ENCODE measurements at places on chromosomes 3 and 15. TPM values are rescaled to one million over a fixed set of nuclear protein-coding genes. Genes with fewer than 3 reads are reported as not detected.

FBN1 gene
- 9.9 TPM for total RNA-seq

SLC2A2 gene
- total RNA-seq = not detected

SCN10A gene
- total RNA-seq = not detected

ROPN1B gene
- total RNA-seq = not detected

EIF4E3 gene
- 3.9 TPM for total RNA-seq

DNA sequence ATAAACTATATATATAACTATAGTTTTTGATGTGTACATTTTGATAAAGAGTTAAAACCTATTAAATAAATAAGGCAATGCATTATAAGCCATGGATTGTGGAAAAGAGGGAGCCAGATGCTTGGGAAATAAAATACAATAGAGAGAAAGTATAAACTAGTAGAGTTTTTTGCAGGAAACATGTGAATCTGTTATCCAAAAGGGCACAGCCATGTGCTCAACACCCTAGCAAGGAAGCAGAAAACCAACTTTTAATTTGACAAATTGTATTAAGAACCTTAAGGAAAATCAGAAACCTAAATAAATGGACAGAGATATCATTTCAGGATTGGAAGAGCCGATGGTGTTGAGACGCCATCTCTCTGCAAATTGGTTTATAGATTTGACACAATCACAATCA is 63.5 kb downstream of the ITGB5 start:
- no peak for DNase-seq

DNA sequence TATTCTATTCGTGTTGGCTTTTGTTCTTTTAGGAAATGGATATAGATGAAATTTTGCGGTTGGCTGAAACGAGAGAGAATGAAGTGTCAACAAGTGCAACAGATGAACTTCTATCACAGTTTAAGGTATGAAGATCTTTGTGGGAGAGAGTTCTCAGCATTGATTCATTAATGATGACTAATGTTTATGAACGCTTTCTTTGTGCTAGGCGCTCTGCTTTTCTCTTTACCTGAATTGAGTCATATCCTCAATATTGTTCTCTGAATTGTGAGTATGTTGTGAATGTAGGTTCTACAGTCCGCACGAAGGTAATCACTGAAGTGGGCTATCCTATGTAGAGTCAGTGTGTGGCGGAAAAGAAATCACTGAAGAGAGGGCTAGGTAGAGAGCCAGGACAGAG is 81.2 kb downstream of the CHD2 start:
- no peak for DNase-seq

GRCh38 chr3:189344996-189345395 is 173.2 kb downstream of the TPRG1 start:
- DNase-seq = no peak

DNA sequence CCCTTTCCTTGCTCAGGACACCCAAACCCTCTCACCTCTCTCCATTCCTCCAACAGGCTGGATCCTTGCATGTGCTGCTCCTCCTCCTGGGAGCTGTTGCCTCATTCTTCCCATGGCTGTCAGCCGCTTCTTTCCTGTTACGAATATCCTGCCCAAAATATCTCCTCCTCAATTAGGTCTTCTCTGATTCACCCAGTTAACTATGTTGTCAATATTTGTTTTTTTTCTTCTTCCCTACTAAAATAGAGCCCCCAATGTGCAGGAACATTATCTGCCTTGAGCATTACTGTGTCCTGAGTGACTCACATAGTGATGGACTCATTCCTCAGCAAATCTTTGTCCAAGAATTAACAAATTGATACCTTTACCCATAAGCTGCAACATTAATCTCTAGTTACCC is 357.2 kb downstream of the CLSTN2 start:
- DNase-seq = no peak

Data from NCI-H460 (cell line).